ENCODE measurements at places on chromosomes 5 and 9. TPM values are rescaled to one million over a fixed set of nuclear protein-coding genes. Genes with fewer than 3 reads are reported as not detected.

UBQLN1 gene
- 79.0 TPM for total RNA-seq

SARDH gene
- 4.7 TPM for total RNA-seq

PCDHB4 gene
- total RNA-seq = not detected

RAPGEF6 gene
- 36.5 TPM for total RNA-seq

ITGA1 gene
- 4.7 TPM for total RNA-seq

PCDHGA10 gene
- total RNA-seq = 0.12 TPM

TRIM41 gene
- 52.1 TPM for total RNA-seq

ZNG1A gene
- 28.5 TPM for total RNA-seq

GFRA3 gene
- total RNA-seq = 0.17 TPM

EDIL3 gene
- not detected for total RNA-seq

PRR7 gene
- total RNA-seq = 16.0 TPM

ORM1 gene
- not detected for total RNA-seq

OR1N2 gene
- not detected for total RNA-seq

ACOT12 gene
- total RNA-seq = not detected

FBP1 gene
- total RNA-seq = 1.3 TPM

REEP2 gene
- total RNA-seq = 6.6 TPM

ARSI gene
- not detected for total RNA-seq

BHMT gene
- total RNA-seq = not detected

EGR1 gene
- total RNA-seq = 105 TPM
